ENCODE measurements at places on chromosomes 16 and 17.

DNA sequence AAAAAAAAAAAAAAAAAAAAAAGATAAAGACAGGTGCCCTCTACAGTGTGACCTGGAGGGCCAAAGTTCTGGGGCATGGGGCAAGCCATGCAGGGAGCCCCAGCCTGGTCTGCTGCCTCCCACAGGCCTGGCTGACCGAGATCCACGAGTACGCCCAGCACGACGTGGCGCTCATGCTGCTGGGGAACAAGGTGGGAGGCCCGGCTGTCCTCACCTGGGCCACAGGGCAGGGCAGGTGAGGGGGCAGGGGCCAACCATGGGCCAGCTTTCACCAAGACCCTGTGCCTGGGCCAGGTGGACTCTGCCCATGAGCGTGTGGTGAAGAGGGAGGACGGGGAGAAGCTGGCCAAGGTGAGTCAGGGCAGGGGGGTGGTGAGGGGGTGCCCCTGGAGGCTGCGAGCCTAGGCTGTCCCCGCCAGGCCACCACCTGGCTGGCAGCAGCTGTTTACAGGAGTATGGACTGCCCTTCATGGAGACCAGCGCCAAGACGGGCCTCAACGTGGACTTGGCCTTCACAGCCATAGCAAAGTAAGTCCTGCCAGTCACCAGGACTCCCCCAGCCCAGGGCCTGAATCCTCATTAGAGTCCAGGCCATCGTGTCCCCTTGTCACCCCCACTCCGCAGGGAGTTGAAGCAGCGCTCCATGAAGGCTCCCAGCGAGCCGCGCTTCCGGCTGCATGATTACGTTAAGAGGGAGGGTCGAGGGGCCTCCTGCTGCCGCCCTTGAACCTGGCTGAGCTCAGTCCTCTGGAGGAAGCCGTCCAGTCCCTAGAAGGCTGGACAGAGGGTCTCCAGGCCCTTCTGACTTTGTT lies 2.7 kb upstream of the TRAF7 start:
- no peak for DNase-seq

DNA sequence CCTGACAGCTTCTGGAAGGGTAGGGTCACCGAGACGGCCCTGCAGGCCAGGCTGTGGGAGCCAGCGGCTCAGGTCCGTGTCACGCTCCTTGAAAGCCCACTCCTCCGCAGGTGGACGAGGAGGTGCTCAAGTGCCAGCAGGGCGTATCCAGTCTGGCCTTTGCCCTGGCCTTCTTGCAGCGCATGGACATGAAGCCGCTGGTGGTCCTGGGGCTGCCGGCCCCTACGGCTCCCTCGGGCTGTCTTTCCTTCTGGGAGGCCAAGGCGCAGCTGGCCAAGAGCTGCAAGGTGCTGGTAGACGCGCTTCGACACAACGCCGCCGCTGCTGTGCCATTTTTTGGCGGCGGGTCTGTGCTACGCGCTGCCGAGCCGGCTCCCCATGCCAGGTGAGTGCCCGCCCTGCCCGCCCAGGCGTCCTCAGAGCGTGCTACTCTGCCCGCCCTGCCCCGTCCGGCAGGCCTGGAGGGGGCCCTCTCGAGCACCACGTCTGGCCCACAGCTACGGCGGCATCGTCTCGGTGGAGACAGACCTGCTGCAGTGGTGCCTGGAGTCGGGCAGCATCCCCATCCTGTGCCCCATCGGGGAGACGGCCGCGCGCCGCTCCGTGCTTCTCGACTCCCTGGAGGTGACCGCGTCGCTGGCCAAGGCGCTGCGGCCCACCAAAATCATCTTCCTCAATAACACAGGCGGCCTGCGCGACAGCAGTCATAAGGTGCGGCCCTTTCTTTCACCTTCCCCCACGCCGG lies 1.3 kb downstream of the NAGS start:
- DNase-seq = peak; percentile 19

DNA sequence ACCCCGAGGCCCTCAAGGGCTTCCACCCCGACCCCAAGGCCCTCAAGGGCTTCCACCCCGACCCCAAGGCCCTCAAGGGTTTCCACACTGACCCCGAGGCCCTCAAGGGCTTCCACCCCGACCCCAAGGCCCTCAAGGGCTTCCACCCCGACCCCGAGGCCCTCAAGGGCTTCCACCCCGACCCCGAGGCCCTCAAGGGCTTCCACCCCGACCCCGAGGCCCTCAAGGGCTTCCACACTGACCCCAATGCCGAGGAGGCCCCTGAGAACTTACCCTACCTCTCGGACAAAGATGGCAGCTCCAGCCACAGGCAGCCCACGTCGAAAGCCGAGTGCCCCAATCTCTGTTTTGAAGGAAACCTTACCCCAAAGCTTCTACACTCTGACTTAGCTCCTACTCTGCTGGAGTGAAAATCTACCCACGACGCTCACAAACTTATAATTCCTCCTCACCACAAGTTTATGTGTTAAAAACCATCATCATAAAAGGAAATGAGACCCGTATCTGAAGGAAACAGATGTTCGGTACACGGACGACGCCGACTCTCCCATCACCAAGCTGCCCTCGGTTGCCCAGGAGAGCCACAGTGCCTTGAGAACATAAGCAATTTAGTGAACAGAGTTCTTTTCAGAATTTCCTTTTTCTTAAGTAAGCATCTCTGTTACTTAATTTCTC lies 61.2 kb upstream of the RPH3AL start:
- no peak for DNase-seq

DNA sequence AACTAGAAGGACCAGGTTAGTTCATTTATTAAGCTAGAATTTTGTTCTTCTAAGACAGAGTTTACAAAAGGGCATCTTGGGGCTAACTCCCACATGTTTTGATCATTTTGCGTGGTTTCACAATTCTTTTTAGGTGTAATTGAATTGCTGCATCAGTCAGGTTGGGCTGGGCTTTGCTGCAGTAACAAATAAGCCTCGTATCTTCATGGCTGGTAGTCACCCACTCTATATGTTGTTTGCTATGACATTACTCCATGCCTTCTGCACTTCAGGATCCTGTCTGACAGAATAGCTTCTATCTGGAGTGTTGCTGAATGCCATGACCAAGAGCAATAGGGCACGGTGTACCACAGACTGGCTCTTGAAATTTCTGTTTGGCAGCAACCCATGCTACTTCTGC lies 10.6 kb upstream of the IRX3 start:
- DNase-seq = no peak

DNA sequence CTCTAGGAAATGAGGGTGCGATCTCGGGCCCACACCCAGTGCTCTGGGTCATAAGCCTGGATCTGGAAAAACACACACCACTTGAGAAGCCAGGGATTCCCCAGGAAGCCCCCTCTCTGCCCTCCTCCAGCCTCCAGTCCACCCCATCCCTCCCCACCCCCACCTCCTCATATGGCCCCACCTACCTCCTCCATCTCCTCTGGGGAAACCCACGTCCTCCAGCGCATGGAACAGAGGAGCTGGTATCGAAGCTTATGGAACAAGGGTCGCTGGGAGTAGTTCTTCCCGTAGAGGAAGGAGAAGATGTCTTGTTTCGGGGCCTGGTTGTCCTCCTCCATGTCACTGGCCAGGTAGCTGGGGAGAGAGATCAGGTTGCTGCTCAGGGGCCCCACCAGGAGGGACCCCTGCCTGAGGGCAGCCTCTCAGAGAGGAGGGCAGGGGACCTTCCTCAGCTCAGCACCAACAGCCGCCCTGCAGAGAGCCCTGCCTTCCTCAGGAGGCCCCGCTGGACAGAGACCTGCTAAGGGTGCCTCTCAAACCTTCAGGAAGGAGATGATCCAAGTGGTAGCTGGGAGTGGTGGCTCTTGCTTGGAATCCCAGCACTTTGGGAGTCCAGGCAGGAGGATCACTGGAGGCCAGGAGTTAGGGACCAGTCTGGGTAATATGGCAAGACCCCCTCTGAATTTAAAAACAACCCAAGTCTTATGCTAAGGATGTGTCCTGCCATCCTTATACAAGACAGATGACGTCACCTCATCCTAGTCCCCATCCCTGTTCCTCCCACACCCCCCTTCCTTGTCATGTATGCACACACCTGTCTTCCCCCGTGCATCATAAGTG lies 5.0 kb downstream of the SPDYE4 start:
- DNase-seq = no peak

- DNase-seq = no peak
These were observed 17.2 kb upstream of the MYOCD start for GRCh38 chr17:12648498-12648897.

DNA sequence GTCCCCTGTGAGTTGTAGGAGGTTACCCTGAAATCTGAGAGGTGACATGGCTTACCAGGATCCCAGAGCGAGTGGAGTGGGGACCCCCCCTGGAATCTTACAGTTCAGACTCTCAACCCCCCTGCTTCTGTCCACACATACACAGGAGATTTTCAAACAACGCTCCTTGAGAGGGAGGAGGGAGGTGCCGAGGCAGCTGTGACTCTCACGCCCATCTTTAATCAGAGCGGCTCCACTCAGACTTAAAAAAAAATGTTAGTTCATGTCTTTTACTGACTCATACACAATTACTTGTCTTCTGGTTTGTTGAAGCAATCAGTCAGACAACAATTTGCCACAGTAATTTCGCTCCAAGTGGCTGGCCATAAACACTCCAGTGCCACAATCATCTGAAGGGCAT lies 15.4 kb upstream of the TMEM220 start:
- no peak for DNase-seq

DNA sequence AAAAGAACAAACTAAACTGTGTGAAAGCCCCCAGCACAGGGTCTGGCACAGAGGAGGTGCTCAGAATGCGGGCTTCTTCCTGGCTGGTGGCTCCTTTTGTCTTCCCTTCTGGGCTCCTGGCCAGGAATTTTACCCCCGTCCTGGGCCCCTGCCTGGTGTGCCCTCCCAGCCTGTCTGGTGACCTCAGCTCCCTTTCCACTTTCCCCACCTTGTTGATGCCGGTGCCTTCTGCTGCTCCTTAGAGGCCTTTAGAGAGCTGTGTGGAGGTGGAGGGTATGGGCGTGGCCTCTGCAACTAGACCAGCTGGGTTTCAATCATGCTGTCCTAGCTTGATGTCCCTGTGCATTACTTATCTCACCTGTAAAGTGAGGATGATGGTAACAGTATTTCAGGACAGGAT lies 16.8 kb downstream of the PIRT start:
- DNase-seq = no peak

GRCh38 chr17:73250851-73251640 lies 10.6 kb downstream of the CPSF4L start:
- no peak for DNase-seq

GRCh38 chr16:64196444-64196843 lies 925.4 kb downstream of the CDH11 start:
- no peak for DNase-seq

GRCh38 chr17:50855708-50856330 lies 10.3 kb downstream of the TOB1 start:
- DNase-seq = no peak

DNA sequence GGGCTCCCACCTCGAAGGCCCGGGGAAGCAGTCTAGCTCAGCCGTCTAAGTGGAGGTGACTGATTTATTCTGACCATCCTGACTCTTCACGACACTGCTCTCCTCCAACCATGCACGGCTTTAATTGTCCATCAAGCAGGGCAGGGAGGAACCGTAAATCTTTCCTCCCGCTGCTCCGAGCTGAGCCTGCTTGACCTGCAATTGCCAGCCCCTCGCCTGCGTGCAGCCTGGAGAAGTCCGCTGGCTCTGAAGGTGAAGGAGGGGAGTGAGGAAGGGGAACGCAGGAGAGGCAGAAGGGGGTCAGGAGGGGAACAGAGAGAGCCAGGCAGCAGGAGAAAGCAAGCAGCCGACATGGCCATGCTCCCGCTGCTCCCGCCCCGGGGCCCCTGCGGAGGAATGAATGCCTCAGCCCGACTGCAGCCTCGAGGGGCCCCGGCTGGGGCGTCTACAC lies 10.1 kb downstream of the RBFOX3 start:
- DNase-seq = no peak

- no peak for DNase-seq
These were observed 6.0 kb upstream of the RHBDL3 start for GRCh38 chr17:32259586-32259985.

- DNase-seq = no peak
These were observed 306.9 kb upstream of the CA10 start for GRCh38 chr17:52465407-52465806.

GRCh38 chr17:69696650-69697049 lies 282.2 kb downstream of the MAP2K6 start:
- DNase-seq = no peak

GRCh38 chr16:86631444-86631843 lies 53.1 kb downstream of the FOXL1 start:
- DNase-seq = no peak

- no peak for DNase-seq
These were observed 318.3 kb downstream of the PHKB start for GRCh38 chr16:47779201-47780016.

GRCh38 chr16:65668064-65668595 lies 546.3 kb upstream of the CDH11 start:
- DNase-seq = no peak

DNA sequence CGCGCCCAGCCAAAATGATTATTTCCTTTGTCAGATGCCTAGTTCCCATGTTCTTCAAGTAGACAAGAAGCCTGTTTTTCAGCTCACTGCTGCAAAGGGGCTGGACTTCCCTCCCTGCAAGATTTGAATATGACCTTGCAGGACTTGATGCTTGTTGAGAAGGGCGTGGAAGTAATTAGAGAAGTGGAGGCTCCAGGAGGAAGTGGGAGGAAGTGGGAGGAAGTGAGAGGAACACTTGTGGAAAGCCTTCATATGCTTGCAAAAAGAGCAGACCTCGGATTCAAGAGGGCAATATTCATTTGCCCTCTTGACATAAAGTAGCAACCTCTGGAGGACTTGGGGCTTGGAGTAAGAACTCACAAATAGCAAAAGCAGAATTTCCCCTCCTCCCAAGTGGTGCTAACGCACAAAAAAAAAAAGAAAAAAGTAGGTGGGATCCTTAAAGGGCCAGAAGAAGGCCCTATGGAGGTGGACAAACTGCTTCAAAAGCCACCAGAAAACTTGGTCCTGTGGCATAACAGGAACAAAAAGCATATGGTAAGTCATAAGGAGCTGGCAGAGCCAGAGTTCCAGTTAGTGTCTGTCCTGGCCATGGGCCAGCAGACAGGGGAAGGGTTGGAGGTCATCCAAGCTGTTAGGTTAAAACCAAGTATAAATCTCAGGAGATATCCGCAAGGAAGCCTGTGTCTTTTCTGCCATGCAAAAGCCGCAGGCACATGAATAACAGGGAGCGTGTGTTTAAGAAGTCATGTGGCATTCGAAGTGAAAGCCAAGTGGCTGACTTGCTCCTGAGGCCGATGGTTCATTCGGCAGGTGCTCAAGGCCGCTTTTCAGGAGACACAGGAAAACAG lies 20.6 kb upstream of the PRKAR1A start:
- no peak for DNase-seq

- no peak for DNase-seq
These were observed 114.9 kb downstream of the PRKCA start for GRCh38 chr17:66417300-66417719.
